CD4-positive, CD25-positive, alpha-beta regulatory T cell (primary cell): ENCODE measurements at places on chromosomes 13 and 19. TPM values are rescaled to one million over a fixed set of nuclear protein-coding genes. Genes with fewer than 3 reads are reported as not detected.

Gene B3GNT3
- total RNA-seq: 0.47 TPM

DNA sequence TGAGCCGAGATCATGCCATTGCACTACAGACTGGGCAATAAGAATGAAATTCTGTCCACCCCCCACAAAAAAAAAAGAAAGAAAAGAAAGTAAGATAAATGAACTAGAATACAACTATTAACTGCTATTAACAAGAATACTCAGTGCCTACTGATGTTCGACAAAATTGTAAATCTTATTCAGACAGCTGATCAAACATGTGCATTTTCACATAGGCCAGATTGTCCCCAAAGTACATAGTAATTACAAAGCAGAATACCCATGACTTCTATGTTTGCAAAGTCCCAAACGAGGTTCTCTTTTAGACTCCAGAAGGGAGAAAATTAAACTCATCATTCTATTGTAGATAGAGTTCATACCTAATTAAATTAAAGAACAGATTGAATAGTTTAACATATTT lies 113.4 kb downstream of the UFM1 start:
- H3K4me1 ChIP-seq: no peaks in the 10 kb centered on the region
- DNase-seq: no peak
- H3K36me3 ChIP-seq: no peaks in the 10 kb centered on the region
- no peak overlapping the region for H3K27ac ChIP-seq

Gene IFI30
- 2.3 TPM for total RNA-seq

GRCh38 chr19:18735324-18735723 lies 51.8 kb downstream of the CRTC1 start:
- H3K27me3 ChIP-seq: no peaks in the 10 kb centered on the region
- H3K4me3 ChIP-seq: no peak overlapping the region
- no peaks in the 10 kb centered on the region for H3K4me1 ChIP-seq
- no peak overlapping the region for H3K27ac ChIP-seq
- H3K36me3 ChIP-seq: no peaks in the 10 kb centered on the region

Gene ZNF90
- 2.8 TPM for total RNA-seq

Gene GPR18
- total RNA-seq: 8.6 TPM

Gene LENG9
- 3.9 TPM for total RNA-seq

DNA sequence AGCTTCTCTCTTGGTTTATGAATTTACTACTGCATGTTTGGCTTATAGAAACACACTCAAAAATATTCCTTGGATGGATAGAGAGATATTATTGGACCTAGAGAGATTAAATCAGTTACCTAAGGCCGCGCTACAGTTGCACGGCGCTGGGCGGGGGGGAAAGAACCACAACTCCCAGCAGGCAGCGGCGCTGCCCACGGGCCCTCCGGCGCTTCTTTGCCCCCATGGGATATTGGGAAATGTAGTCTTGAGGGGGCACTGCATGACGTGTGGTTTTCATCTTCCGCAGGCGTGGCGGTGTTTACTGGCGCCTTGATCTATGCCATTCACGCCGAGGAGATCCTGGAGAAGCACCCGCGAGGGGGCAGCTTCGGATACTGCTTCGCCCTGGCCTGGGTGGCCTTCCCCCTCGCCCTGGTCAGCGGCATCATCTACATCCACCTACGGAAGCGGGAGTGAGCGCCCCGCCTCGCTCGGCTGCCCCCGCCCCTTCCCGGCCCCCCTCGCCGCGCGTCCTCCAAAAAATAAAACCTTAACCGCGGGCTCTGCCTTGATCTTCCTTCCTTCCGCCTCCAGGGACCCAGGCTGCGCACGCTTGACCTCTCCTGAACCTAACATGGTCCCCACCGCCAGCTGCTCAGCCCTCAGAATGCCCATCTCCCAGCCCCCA lies 4.8 kb downstream of the EMP3 start:
- peak; percentile 96 for DNase-seq
- H3K4me1 ChIP-seq: peaks cover 81% of the 10 kb centered on the region
- H3K36me3 ChIP-seq: peaks cover 20% of the 10 kb centered on the region

Gene CCDC106
- 0.99 TPM for total RNA-seq

GRCh38 chr19:7598180-7598579 lies 2.5 kb downstream of the CAMSAP3 start:
- DNase-seq: no peak
- H3K4me3 ChIP-seq: no peak overlapping the region
- no peaks in the 10 kb centered on the region for H3K36me3 ChIP-seq
- peaks cover 7% of the 10 kb centered on the region for H3K4me1 ChIP-seq

DNA sequence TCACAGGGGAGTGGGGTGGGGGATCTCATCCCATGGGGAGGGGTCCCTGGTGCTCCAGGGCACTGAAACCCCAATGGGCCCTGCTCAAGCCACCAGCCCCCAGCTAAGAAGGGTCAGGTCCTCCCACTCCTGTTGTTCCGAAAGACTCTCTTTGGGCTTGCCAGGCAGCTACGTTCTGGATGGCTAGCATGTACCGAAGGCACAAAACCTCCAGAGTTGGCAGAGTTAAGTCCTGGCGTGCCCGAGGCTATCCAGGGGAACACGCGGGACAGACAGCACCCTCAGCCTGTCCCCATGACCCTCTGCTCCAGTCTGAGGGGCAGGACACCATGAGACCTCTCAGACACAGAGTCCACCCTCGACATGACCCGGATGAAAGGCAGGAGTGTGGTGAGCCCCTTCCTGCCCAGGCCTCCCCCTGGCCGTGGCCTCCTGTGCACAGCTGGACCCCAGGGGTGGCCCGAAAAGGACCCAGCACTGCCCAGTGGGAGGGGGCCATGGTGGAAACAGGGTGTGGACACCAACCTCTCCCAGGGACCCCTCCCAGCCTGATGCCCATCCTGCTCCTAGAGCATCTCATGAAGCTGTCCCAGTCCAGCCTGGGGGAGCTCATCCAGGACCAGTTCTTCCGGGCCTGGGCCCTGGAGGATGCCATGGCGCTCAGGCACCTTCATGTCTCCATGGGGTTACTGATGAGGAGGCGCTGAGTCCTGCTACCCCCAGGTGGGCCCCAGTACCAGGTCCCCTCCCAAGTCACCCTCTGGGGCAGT lies 53.0 kb upstream of the TPM4 start:
- H3K27ac ChIP-seq: no peak overlapping the region
- DNase-seq: no peak
- H3K4me3 ChIP-seq: no peak overlapping the region
- H3K4me1 ChIP-seq: no peaks in the 10 kb centered on the region

- no peak overlapping the region for H3K27ac ChIP-seq
- no peaks in the 10 kb centered on the region for H3K27me3 ChIP-seq
- H3K36me3 ChIP-seq: no peaks in the 10 kb centered on the region
Observed at GRCh38 chr19:55077106-55077505, 1.4 kb downstream of the EPS8L1 start.

DNA sequence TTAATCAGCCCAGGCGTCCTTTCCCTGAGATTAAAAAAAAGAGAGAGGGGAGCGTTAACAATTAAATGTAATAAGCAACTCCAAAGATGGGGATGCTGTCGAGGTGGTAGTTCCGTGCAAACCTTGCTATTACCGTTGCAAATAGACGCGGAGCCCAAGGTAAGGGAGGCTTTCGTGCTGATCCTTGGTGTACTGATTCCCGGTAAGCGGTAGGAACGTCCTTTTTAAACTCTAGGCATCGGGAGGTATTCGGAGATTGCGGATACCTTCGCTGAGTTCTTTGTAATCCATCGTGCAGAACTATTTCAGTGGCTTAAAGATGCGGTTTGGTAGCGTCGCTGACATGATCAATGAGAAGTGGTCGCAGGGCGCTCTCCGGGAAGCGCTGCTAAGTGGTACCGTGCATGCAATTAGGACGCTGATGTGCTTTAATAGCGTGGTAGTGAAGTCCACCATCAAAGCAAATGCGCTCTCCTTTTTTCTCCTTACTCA lies 3.1 kb downstream of the SLITRK5 start:
- H3K36me3 ChIP-seq: no peaks in the 10 kb centered on the region
- H3K27ac ChIP-seq: no peak overlapping the region
- peaks cover 8% of the 10 kb centered on the region for H3K27me3 ChIP-seq
- no peaks in the 10 kb centered on the region for H3K4me1 ChIP-seq
- no peak for DNase-seq
- H3K4me3 ChIP-seq: no peak overlapping the region

DNA sequence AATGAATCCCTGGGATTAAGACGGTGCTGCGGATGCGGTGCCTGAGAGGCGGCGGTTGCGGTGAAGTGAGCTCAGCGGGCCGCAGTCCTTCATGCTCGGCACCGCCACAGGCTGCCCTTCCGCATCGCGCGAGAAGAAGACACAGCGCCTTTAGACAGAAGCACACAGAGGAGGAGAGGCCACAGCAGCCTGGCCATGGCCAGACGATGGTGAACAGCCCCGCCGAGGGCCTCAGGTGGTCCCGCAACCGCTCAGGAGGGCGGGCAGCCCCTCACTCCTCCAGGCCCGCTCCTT lies 459.2 kb downstream of the MYO16 start:
- H3K36me3 ChIP-seq: no peaks in the 10 kb centered on the region
- H3K4me1 ChIP-seq: no peaks in the 10 kb centered on the region
- no peaks in the 10 kb centered on the region for H3K27me3 ChIP-seq

Gene KRTDAP
- not detected for total RNA-seq

Gene CEACAM19
- total RNA-seq: not detected

DNA sequence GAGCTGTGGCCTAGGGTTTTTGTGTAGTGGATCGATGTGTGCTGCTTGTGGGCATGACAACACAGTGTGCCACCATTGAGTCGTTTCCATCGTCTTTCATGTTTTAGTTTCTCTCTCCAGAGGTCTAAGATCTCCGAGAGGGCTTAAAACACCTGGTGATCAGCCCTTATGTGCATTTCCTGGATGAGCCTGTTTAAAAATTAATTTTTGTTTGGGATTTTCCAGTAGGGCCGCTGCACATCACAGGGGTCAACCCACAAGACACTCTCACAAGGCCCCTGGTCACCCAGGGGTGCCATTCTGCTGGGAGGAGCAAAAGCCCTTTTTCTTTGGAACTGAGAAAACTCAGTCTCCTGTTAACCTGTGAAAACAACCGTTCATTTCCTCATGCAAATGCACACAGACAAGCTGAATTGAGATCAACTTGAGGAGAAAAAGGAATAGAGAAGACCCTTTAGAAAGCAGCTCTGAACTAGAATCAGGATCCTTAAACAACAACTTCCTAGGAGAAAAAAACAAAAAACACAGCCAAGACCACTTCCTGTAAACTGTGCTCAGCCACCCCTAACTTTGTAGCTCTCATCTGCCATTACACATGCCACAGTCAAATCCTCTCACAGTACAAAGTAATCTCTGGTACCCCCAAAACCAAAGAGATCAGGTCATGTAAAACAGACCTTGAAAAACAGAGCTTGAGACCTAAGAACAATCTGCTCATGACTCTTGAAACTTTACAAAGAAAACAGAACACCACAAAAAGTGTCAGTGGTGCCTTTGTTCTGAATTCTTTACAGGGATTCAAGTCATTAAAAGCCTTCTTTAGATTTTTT lies 8.3 kb upstream of the MTRF1 start:
- no peaks in the 10 kb centered on the region for H3K4me1 ChIP-seq
- H3K27ac ChIP-seq: peak overlapping the region; percentile 15
- H3K4me3 ChIP-seq: no peak overlapping the region
- H3K36me3 ChIP-seq: no peaks in the 10 kb centered on the region
- peak; percentile 10 for DNase-seq

Gene S1PR4
- 159 TPM for total RNA-seq

DNA sequence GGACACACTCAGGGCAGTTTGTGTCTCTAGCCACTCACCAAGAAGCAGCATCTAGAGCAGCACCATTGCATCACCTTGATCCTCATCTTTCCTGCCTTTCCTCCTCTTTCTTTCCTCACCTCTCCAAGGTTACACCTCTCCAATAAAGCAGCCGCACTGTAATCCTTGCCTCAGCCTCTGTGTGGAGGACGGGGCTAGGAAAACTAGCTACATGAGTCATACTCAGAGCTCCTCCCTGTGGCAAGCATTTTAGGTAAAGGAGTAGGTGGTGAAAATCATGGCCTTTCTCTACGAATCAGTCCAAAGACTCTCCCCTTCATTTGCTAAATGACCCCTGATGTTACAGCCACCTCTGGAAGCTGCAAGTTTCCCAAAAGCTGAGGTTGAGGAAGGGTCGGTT lies 108.9 kb downstream of the DNAJC15 start:
- no peaks in the 10 kb centered on the region for H3K36me3 ChIP-seq
- H3K4me3 ChIP-seq: no peak overlapping the region
- H3K27me3 ChIP-seq: peaks cover 2% of the 10 kb centered on the region
- no peak overlapping the region for H3K27ac ChIP-seq
- no peak for DNase-seq
- peaks cover 3% of the 10 kb centered on the region for H3K4me1 ChIP-seq

DNA sequence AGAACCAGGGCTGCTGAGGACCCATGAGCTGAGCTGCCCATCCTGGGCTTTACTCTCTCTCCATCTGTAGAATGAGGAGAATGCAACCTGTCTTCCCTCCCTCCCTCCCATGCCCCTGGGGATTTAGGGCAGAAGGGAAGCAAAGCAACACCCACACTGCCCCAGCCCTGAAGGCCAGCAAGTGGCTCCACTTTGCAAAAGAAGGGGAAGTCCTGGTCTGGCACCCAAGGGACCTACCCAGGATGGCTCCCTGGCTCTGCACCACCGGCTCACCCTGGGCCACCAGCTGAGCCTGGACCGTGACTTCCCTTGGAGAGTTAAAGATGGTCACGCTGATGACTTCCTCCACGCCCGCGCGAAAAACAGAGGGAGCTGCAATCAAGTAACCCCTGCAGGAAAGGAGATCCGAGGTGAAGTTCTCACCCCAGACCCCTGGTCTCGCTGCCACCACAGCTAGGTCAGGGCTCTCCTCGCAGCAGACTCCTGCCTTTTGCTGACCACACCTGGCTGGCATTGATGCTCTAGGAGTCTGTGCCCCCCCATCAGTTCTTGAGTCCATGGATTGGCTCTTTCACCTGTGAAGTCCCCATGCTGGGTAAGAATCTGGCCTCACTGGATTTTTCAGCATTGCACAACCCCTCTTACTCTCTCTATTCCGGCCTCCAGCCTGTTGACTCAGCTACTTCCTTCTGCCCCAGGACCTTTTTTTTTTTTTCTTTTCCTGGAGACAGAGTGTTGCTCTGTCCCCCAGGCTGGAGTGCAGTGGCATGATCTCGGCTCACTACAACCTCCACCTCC lies 4.6 kb downstream of the CPAMD8 start:
- H3K27ac ChIP-seq: no peak overlapping the region
- peaks cover 8% of the 10 kb centered on the region for H3K4me1 ChIP-seq
- no peak for DNase-seq
- H3K4me3 ChIP-seq: no peak overlapping the region
- no peaks in the 10 kb centered on the region for H3K36me3 ChIP-seq

- no peaks in the 10 kb centered on the region for H3K27me3 ChIP-seq
- H3K27ac ChIP-seq: no peak overlapping the region
- H3K4me1 ChIP-seq: no peaks in the 10 kb centered on the region
- no peaks in the 10 kb centered on the region for H3K36me3 ChIP-seq
Observed at GRCh38 chr13:99702687-99703319, 201.5 kb downstream of the TM9SF2 start.

Gene NTN5
- total RNA-seq: 2.3 TPM

DNA sequence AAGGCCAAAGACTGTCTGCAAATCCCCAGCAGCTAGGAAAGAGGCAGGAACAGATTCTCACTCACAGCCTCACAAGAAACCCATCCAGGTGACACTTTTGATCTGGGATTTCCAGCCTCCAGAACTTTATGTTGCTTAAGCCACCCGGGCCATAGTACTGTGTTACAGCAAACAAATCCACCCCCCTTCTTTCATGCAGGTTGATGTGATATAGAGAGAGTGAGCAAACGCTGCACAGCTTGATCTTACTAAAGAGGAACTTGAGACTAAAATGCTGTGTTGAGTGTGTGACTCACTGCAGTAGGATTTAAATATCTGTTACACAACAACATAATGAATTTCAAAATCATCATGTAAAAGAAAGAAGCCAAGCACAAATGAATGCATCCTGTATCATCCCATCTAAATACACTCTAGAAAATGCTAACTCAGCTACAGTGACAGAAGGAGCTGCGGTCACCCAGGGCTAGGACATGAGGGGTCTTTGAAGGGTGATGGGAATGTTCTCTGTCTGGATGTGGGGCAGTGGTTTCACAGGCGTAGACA lies 32.2 kb downstream of the RCBTB2 start:
- no peak overlapping the region for H3K4me3 ChIP-seq
- H3K27ac ChIP-seq: no peak overlapping the region
- H3K4me1 ChIP-seq: peaks cover 38% of the 10 kb centered on the region
- no peak for DNase-seq
- H3K27me3 ChIP-seq: no peaks in the 10 kb centered on the region
